PC-3 (cell line): ENCODE measurements at places on chromosomes 13 and 19. TPM values are rescaled to one million over a fixed set of nuclear protein-coding genes. Genes with fewer than 3 reads are reported as not detected.

CEACAM20 gene
- total RNA-seq = not detected in 2 replicates

WDR62 gene
- total RNA-seq = 13.3 and 13.9 TPM in 2 replicates

PNMA8A gene
- total RNA-seq = not detected in 2 replicates

PROZ gene
- total RNA-seq = not detected in 2 replicates
